Urinary bladder (tissue), 4 donors: ENCODE measurements at places on chromosomes 7 and 10.
A peak's percentile ranks its signal among the peaks of the same experiment; 100 is the strongest.

DNA sequence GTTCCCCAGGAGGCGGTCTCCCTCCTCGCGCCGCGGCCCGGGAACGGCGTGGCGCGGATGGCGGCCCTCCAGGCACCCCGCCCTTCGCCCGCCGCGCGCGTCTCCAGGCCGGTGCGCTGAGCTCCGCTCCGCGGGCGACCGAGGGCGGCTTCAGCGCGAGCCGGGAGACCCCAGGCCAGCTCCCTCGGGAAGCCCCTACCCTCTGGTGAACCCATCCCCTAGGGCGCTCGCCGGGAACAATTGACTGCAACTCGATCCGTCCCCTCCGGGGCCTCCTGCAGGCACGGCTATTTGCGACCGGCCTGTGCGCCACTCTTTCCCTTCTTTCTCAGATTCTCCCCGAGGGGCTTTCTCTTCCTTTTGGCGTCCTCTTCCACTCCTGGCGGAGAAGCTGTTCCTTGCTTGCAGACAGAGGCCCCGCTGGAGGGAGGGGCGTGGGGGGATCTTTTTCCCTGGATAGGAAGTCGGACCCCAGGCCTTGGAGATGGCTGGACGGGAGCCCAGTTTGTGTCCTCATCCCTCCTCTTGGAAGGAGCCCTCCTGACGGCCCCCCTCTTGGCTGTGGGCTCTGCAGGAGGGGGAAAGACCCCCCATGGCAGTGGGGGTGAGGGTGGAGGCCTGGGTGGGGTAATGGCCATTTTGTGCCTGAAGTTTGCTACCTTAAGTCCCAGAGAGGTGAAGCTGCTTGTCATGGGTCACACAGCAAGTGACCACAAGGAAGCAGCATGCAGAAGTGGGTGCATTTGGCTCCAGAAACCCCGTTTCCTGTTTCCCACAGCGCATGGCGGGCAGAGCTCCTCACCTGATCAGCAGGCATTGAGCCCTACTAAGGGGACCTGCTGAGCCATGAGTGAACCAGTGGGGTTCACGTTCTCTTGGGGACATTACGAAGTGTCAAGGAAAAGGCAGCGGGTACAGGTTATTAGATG lies 171.2 kb upstream of the TNRC18 start:
- peak; percentile 66 for DNase-seq

- no peak for DNase-seq
These were observed 136.9 kb downstream of the KCNMA1 start for GRCh38 chr10:77500754-77501151.

DNA sequence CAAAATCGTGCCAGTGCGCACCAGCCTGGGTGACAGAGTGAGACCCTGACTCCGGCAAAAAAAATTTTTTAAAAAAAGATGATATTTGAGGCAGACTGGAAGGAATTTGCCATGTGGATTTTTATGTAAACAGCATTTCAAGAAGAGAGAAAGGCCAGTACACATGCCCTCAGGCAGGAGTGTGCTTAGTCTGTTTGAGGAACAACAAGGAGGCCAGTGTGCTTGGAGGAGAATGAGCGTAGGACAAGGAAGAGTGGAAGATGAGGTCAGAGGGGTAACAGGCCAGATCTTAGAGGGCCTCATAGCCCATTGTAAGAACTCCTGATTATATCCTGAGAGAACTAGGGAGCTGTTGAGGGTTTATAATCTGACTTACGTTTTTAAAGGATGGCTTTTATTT lies 17.2 kb upstream of the STRIP2 start:
- no peak for DNase-seq

- no peak for DNase-seq
These were observed 88.8 kb downstream of the NOD1 start for GRCh38 chr7:30389791-30390190.

DNA sequence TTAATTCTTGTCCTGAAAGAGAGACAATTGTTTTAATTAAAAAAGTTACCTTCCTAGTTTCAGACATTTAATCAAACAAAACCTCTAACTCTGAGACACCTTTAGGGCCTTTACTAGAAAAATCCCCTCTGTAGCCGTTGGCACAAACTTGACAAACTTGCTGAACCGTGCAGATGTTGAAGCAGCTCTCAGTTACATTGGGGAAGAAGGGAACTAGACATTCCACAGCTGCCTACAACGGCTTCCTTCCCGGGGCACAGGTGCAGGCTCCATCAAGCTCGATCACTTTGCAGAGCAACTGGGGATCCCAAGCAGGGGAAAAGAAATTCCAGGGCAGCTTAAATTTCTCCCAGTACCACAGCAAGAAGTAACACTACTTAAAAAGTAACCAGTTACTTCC lies 141.3 kb downstream of the SKAP2 start:
- DNase-seq, result no peak
